ENCODE measurements at places on chromosomes 2 and 18. TPM values are rescaled to one million over a fixed set of nuclear protein-coding genes. Genes with fewer than 3 reads are reported as not detected.

Gene CPO
- polyA plus RNA-seq: 1.3 TPM

Gene LOXL3
- 2.0 TPM for polyA plus RNA-seq

Gene WDR43
- polyA plus RNA-seq: 8.7 TPM

Gene MGAT4A
- 21.0 TPM for polyA plus RNA-seq

Gene CCDC121
- polyA plus RNA-seq: 2.0 TPM

Gene RGPD3
- polyA plus RNA-seq: 0.16 TPM

Gene PLGLB2
- not detected for polyA plus RNA-seq

Gene ANTXR1
- polyA plus RNA-seq: 2.5 TPM

Gene CHST10
- polyA plus RNA-seq: 3.5 TPM

Gene CYRIA
- polyA plus RNA-seq: 0.65 TPM

Gene RTP5
- 0.19 TPM for polyA plus RNA-seq
